NCI-H2171 treated with DMSO at 0.1 percent for 48 hours (cell line): ENCODE measurements at places on chromosomes 12 and 14.

DNA sequence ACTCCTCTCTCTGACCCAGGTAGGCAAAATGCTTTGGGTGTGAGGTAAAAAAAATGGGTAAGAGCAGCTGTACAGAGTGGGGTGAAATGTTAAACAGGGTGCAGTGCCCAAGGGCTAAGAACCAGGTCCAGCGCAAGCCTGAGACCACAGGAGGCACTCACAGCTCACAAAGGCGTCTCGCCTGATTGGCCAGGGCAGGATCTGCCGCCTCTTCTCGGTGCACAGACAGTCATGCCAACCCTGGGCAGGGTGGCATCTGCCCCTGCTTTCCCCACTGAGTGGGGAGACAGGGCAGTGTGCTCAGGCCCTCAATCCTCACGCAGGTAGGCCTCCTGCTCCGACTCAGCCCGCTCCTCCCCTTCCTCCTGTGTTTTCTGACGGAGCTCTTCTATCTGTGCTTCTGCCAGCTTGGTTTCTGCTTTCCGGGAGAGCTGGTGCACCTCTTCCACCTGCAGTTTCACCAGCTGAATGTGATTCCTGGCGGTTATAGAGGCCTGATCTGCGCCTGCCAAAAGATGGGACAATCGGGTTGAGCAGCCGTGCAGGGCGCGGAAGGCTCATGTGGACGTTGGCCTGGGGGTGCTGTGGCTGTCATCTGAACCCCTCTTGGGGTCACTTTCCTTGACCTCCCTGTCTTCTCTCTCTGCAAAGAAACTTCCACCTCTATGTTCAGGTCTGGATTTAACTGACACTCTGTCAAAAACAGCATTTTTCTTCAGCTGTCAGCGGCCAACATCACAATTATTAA, 4.7 kb downstream of the B3GNT4 start:
- no peak for DNase-seq

DNA sequence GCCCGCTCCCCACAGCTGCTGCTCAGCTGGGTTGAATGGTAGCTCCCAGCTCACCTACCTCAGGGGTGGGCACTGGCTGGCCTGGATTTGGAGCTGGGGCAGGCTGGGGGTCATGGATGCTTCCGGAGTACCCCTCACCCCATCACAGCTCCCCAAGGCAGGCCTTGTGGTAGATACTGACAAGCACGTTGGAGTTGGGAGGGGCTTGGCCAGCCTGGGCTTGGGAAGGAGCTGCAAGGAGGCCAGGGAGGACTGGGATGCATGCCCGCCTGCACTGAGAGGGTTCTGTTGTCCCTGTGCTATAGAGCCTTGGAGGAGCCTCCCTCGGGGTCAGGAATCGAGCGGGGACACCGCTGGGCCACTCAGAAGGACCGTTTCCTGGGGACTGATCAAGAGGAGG, 14.2 kb downstream of the TMEM63C start:
- DNase-seq = no peak

- DNase-seq = no peak
Measured at GRCh38 chr12:57935331-57935730, 6.0 kb upstream of the ATP23 start.

GRCh38 chr12:123474485-123475245, 16.7 kb downstream of the SNRNP35 start:
- no peak for DNase-seq

DNA sequence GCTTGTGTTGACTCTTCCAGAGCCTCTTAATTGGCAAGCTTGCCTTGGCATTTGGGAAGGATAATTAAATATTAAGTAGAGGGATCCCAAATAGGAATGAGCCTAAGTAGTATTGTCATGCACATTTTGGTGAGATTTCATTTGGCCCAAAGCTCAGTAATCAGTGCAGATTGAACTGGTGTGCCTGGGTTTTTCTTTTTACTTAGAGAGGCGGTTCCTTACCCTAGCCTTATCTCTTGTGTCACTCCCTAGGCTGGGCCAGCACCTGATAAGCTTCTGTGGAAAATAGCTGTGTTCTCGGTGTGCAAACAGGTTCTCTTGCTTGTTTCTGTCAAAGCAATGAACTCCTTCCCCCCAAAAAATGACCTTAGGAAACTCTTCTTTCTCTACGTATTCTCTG, 9.3 kb upstream of the B4GALNT3 start:
- DNase-seq = no peak

DNA sequence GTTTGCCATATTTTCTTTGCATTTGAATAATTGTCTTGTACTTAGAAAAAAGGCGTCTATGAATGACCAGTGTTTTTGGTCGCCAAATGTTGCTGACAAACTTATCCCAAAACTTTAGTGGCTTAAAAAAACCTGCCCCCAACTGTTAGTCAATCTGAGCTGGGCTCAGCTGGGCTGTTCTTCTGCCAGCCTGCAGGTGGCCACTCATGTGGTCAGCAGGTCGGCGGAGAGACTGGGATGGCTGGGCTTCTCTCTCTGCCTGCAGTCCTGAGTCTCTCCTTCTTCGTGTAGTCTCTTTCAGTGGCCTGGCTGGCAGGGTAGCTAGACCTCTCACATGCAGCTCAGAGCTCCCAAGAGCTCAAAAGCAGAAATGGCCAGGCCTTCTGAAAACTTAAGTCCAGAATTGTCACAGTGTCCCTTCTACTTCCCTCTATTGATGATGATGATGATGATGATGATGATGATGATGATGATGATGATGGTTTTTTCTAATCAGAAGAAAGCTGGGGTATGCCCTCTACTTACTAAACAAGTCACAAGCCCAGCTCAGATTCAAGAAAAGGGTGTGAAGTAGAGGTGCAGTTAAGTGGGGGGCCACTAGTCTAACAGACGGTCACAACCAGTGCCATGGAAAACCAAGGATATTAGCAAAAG, 87.9 kb downstream of the PTPN11 start:
- no peak for DNase-seq

- no peak for DNase-seq
Measured at GRCh38 chr14:22794551-22794951, 20.7 kb downstream of the SLC7A7 start.

GRCh38 chr14:103463149-103463548, 59.5 kb downstream of the CKB start:
- DNase-seq = no peak

GRCh38 chr12:104544836-104545235, 88.1 kb downstream of the CHST11 start:
- no peak for DNase-seq
